Sigmoid colon (tissue), 7 donors: ENCODE measurements at places on chromosomes 5 and 9. TPM values are rescaled to one million over a fixed set of nuclear protein-coding genes. Genes with fewer than 3 reads are reported as not detected.

- no peak for DNase-seq
Measured at GRCh38 chr5:126234563-126235195, 188.5 kb upstream of the GRAMD2B start.

- no peak for DNase-seq
Measured at GRCh38 chr9:133403766-133404453, 13.9 kb downstream of the REXO4 start.

DNA sequence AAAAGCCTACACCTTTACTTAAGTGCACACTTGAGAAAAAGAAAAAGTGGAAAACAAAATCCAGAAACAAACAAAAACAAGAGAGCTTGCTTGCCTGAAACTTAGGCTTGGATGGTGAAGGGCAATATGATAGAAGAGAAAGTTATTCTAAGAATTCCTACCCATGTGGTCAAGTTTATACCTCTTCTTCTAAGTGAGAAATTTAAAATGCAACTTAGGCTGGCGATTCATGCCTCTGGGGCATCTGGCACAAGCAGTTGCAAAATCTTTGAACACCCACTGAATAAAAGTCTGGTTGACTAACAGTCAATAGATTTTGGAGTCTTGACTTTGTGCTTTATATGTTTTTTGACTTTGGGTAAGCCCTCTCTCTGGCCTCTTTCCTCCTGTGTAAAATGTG, 239.6 kb downstream of the KDM4C start:
- DNase-seq = no peak

- peak; percentile 61 for DNase-seq
Measured at GRCh38 chr5:400282-401145, 42.5 kb upstream of the EXOC3 start.

DNA sequence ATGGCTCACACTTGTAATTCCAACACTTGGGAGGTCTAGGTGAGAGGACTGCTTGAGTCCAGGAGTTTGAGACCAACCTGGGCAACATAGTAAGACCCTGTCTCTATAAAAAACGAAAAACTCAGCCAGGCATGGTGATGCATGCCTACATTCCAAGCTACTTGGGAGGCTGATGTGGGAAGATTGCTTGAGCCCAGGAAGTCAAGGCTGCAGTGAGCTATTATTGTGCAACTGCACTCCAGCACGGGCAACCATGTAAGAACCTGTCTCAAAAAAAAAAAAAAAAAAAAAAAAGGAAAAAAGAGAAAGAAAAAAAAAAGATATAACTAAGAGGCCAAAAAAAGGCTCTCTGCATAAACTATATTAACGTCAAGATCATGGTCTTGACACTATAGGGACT, 27.3 kb downstream of the GIN1 start:
- DNase-seq = no peak

DNA sequence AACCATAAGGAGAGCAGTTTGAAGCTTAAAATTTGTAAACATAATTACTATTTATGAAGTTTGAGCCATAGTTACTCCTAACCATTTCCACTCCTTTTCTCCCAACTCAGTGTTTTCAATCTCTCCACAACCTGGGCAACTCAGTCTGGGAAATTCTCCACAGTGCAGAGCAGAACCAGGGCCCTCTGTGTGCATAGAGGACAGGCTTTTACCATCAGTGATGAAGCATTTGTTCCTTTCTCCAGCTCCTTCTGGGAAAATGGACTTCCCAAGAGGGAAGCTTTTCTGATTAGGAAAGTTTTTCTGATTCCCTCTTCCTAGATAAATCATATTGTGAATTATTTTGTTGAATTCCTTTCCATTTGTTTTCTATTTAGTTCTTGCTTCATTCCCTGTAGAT, 132.3 kb upstream of the MPDZ start:
- no peak for DNase-seq

DNA sequence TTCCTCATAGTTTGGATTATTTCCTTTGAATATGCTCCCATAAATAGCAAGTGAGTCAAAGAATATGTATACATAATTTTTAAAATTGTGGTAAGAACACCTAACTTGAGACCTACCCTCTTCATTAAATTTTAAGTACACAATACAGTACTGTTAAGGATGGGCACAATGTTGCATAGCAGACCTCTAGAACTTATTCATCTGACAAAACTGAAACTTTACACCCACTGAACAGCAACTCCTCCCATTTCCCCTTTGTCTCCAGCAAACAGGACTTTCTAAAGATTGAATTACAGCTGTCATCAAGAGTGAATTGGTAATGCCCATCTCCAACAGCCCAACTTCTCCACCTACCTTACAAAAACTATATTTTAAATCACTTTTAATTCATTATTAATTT, 388.9 kb downstream of the HTR1A start:
- DNase-seq = no peak

- no peak for DNase-seq
Measured at GRCh38 chr9:112130997-112131396, 44.1 kb downstream of the SUSD1 start.

DNA sequence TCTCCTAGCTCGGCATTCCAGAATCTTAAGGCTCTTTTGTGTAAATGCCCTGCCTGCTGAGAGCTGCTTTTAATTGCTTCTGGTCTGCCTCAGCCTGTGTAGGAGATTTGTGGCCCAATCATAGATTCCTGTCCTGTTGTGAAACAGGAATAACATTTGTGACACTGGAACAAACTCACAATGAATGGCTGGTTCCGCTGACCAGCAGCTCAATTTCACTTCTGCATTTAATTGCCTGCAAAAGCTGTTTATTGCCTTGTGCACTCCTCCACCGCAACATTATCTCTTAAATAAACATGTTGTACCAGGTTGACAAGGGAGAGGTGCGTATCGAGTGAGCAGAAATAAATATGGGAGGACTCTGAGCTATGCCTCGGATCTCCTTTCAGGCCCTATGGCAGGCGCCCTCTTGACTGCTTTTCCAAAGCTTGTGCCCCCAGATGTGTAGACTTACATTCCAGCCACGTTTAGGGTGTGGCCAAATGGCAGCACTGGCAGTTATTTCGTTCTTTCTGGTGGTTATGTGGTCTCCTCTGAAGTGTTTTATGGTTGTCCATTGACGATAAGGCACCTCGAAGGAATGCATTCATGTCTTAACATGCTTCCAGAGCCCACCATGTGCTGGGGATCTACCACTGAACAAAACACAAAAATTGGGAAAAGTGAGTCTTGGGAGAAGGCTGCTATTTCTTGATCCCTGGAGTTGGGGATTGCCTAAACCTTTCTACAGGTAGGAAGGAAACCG, 58.1 kb downstream of the DMRT1 start:
- no peak for DNase-seq

DNA sequence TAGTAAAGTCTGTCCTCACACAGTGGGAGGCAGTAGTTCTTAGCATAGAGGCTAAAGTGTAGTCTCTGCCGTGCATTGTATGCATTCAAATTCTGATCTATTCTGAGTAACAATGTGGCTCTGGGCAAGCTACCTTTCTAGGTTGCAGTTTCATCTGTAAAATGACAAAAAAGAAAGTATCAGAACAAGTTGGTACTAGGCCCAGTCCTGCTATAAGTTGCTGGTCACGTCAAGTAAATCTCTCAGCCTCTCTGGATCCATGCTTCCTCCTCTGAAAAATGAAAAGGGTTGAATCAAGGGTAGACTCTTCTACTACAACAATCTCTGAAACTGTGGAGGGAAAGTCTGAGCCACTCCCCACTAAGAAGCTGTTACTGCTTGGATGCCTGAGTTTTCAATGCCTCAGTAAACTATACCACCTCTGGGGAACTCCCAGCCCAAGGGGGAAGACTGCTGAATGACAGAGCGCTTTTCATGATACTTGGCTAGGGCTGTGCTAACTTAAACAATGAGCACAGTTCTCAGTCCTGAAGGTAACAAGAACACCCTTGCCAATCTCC, 34.5 kb upstream of the SPARC start:
- no peak for DNase-seq

DNA sequence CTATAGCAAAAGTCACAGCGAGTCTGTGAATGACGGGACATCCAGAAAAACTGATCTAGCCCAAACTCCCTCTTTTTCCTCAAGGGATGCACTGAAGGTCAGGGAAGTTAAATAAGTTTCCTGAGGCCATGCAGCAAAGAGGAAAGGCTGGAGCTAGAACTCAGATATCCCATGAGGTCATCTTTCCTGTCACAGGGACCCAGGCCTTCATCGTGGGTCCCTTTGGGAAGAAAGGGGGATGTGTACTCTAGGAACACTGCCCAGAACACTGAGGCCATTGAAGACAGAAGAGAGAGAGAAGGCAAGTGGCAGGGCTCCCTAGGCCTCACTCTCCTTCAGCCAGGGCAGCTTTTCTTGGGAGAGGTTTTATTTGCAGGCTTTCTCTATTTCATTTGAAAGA, 182.0 kb downstream of the EBF1 start:
- no peak for DNase-seq

GRCh38 chr9:107447834-107448233, 41.7 kb downstream of the KLF4 start:
- DNase-seq = no peak

DNA sequence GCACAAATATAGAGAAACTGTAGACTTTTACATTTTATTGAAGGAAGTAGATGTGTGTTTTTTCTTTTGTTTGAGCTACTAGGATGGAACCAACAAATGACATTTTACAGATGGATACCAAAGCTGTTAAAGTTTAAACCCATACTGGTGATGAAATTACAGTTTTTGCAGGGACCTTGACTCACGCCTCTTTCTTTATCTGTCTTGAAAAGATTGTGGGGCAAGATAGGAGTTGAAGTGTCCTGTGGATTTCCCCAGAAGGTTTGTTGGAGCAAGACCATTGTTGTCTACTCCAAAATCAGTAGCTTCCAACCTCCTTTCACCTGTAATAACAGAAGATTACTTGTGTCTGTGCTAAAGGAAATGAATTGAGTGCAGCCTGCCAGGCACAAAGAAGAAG, 4.1 kb upstream of the C5orf63 start:
- DNase-seq = no peak

DNA sequence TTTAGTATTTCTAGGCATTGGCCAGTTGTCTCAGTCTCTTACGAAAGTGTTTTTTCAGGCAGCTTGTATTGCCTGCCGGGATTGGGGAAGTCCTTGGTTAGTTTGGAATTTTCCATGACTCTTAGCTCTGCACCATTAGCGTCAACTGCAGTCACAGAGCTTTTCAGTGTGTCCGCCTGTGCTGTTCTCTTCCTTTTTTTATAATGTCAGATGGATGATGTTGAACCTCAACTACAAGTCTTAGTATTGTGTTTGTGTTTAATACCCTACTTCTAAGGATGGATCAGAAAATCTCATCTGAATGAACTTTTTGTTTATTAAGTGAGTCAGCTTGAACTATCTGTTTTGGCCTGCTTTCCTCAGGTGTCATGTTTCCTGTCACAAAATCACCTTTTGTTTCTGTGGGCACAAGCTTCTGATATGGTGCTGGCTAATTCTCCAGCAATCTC, 33.1 kb downstream of the ATP6V0E1 start:
- DNase-seq = peak; percentile 74

GRCh38 chr5:127957701-127958239, 125.8 kb upstream of the SLC12A2 start:
- DNase-seq = no peak

SLC36A3 gene
- not detected for total RNA-seq

GZMA gene
- total RNA-seq = not detected

GLDC gene
- total RNA-seq = not detected

LRRC14B gene
- not detected for total RNA-seq

SLC27A6 gene
- 0.68 TPM for total RNA-seq

NREP gene
- 41.3 TPM for total RNA-seq

PCDHA1 gene
- not detected for total RNA-seq

TLE4 gene
- 34.2 TPM for total RNA-seq
